ENCODE measurements at places on chromosomes 2 and 18.
A peak's percentile ranks its signal among the peaks of the same experiment; 100 is the strongest.

- peaks cover 9% of the 10 kb centered on the region for H3K27me3 ChIP-seq
- no peak overlapping the region for H3K4me3 ChIP-seq
- no peak overlapping the region for H3K27ac ChIP-seq
- H3K36me3 ChIP-seq: no peaks in the 10 kb centered on the region
- DNase-seq: no peak
Measured at GRCh38 chr2:9975805-9976447, 24.4 kb downstream of the GRHL1 start.

- H3K4me3 ChIP-seq: no peak overlapping the region
- peaks cover 13% of the 10 kb centered on the region for H3K36me3 ChIP-seq
- no peak for DNase-seq
- no peaks in the 10 kb centered on the region for H3K27me3 ChIP-seq
- peaks cover 8% of the 10 kb centered on the region for H3K4me1 ChIP-seq
- no peak overlapping the region for H3K27ac ChIP-seq
Measured at GRCh38 chr2:239960929-239961661, 64.0 kb downstream of the NDUFA10 start.

GRCh38 chr2:236774171-236774570 is 204.5 kb downstream of the ACKR3 start:
- no peak for DNase-seq
- H3K4me1 ChIP-seq: no peaks in the 10 kb centered on the region
- H3K36me3 ChIP-seq: no peaks in the 10 kb centered on the region
- no peaks in the 10 kb centered on the region for H3K27me3 ChIP-seq

- peaks cover 27% of the 10 kb centered on the region for H3K4me1 ChIP-seq
- no peak for DNase-seq
- peak overlapping the region; percentile 94 for H3K27ac ChIP-seq
- peaks cover 4% of the 10 kb centered on the region for H3K27me3 ChIP-seq
- peak overlapping the region; percentile 76 for H3K4me3 ChIP-seq
Measured at GRCh38 chr2:119678021-119678656, 862 bp upstream of the TMEM177 start.

DNA sequence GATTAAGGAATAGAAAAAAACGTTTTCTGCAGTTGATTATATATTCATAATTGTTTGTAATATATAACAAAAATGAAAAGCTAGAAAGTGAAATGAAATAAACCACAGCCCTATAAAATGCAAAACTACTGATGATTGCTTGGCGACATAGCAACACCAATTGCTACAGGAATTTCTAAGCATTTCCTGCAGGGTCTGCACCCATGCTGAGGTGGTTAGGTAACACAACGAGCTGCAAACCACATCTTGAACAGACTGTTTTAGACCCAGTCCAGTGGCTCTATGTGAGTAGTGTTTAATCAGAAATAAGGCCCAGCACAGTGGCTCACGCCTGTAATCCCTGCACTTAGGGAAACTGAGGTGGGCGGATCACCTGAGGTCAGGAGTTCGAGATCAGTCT is 17.2 kb upstream of the UGT1A9 start:
- no peaks in the 10 kb centered on the region for H3K4me1 ChIP-seq
- H3K4me3 ChIP-seq: no peak overlapping the region
- H3K36me3 ChIP-seq: no peaks in the 10 kb centered on the region

Data from activated CD4-positive, alpha-beta T cell treated with anti-CD3 and anti-CD28 coated beads, Interleukin-2, amount 10 ng/mL, durations not matched to agents 7 days and 5 days (primary cell).